ENCODE measurements at places on chromosomes 12 and 14.

DNA sequence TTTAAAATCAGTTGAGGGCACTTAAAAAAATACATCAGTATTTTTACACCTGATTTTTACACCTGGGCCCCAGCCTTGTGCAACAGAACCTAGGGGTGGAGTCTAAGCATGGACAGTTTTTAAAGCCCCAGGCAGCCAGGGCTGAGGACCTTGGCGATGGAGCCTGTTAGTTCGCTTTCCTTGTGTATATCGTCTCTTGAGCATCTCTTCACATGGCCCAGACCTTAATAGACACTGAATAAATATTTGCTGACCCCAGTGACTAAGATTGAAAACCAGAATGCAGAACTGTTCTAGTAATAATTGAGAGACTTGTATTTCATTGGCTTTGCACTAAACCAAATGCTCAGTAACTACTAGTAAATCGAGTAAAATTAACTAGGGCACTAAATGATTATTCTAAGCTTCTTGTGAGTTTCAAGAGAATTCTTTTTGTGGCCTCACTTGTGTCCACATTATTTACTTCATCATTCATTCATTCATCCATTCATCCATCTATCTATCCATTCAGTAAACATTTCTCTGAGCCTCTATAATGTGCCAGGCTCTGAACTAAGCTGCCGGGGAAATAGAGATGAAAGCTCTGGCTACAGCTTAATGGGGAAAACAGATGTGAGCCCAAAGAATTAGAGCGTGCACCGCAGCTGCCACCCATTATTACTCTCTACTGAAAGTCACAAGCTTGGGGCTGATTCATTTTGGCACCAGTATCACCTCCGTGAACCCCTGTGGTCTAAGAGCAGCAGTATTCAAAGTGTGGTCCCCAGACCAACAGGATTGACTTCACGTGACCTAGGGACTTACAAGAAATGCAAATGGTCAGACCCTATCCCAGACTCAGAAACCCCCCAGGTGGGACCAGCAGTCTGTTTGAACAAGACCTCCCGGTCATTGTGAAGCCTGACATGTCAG is 30.7 kb upstream of the BCL7A start:
- no peak for DNase-seq

GRCh38 chr14:92527721-92528120 is 14.1 kb downstream of the RIN3 start:
- no peak for DNase-seq

DNA sequence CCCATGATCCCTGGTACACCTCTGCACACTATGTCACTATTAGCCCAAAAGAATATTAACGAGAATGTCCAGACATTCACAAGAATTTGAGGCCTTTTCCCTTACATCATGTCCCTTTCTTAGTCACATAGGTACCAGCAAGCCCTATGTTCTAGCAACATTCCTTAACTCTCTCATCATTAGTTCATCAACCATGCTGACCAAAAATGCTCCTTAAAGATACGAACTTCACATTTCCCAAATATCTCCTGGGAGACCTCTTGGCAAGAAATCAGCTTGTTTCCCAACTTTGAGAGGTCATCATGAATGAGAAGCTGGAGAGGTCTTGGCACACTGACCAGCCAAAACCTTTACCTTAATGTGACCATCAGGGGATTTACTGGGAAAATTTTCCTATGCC is 4.6 kb downstream of the SALL2 start:
- DNase-seq = no peak

DNA sequence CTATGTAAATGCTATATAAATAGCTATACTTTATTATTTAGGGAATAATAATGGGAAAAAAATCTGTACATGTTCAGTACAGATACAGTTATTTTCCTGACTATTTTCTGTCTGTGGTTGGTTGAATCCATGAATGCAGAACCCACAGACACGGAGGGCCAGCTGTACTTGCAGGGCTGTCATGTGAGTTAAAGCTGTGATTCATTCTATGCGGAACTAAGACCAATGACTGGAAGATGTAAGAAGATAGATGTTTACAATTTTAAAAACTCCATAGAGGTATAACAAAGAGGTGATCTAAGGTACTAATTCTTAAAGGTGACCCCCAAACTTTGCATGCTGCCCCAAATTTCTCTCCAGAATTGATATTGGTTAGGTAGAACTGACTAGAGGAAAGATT is 14.6 kb downstream of the PCNX4 start:
- no peak for DNase-seq

- DNase-seq = no peak
Observed at GRCh38 chr12:106248846-106249371, 1.1 kb upstream of the CKAP4 start.

- DNase-seq = no peak
Observed at GRCh38 chr12:128698301-128698972, 125.3 kb downstream of the SLC15A4 start.

DNA sequence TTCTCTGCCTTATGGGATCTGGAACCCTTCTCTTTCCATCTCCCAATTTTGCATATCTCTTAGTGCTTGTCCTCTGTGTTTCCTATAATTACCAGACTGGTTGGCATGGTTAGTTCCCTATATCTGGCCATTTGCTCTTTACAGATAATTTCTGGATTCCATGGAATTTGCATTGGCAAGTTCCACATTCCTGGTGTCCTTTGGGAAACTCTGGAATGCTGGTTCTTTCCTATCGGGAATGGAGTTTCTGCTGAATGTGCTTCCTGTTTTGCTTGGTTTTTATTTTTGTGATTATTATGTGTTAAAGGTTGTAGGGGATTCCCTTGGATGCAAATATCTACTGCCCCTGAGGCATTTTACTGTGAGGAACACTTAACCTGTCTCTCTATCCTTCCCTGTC is 193.0 kb upstream of the BTG1 start:
- no peak for DNase-seq

DNA sequence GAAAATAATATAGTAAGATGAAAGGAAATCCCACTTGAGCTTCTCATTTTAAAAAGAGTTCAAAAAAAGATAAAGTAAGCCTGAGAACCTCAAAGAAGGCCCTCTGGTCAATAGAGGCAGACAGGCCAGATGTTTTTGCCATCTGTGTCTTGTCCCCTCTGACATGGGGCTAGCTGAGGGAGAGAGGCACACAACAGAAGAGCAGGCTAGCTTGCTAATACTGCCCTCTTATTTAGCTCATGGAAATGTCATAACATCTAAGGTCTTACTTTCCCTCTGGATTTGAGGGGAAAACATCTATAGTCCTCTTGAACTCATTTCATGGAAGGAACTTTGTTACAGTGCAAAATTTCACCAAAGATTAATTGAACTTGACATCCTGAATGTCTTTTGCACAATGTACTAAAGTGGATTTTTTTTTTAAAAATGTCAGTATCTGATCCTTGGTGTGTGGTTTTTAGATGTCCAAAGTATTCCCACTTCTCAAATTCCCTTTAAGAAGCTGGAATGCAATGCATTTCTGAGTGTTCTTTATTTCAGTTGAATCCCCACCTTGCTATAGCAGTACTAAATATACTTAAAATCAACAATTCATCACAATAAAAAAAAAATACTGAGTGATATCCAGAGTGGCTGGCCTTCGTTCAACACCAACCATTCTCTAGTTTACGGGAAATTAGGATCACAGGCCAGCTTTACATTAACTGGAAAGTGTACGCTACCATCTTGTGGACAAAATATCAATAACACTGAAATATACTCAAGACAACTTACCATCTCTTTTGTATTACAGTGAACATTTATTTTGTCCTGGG is 176.7 kb downstream of the PAH start:
- DNase-seq = no peak

- no peak for DNase-seq
Observed at GRCh38 chr12:109737126-109737525, 23.5 kb downstream of the FAM222A start.

- DNase-seq = no peak
Observed at GRCh38 chr14:81311141-81311540, 89.0 kb downstream of the STON2 start.

DNA sequence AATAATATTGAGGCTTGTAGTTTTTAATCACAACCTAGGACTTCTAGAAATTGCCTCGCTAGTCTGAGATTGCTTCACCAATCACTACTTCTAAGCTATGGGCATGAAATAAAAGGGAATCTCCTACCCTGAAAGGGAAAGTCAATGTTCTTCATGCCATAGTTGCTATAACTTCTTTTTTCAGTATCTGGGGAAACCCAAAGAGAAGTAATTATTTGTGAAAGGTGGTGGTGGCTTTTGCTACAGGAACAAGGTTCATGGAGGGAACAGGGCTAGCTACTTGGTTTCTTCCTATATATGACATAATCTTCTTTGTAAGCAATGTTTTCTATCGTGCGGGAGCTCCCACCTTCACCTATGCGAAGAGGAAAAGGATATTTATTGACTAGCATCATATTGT is 61.6 kb upstream of the DNM1L start:
- DNase-seq = no peak

- DNase-seq = no peak
Observed at GRCh38 chr12:131218026-131218922, 264.6 kb downstream of the ADGRD1 start.

GRCh38 chr12:54191550-54192022 is 2.8 kb upstream of the SMUG1 start:
- peak; percentile 65 for DNase-seq

DNA sequence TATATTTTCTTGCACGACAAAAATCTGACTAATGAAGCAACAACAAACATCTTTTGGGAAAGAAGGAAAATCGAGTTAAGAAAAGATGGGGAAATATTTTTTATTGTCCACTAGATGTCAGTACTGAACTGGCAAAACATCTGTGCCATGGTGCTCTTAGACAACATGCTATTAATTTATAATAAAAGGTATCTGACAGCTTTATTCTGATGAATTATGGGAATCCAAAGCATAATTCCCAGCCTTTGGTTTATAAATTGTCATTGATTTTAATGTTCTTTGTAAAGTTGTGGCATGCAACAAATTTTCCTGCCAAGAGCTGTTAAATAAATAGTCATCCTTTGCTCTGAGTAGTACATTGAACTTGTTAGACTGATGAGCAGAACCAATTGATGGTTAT is 231.2 kb downstream of the ETNK1 start:
- no peak for DNase-seq

GRCh38 chr14:48349689-48350088 is 674.3 kb upstream of the MDGA2 start:
- DNase-seq = no peak

GRCh38 chr12:11658791-11659190 is 9.3 kb downstream of the ETV6 start:
- DNase-seq = no peak

GRCh38 chr12:27723212-27723611 is 12.6 kb downstream of the MRPS35 start:
- no peak for DNase-seq

DNA sequence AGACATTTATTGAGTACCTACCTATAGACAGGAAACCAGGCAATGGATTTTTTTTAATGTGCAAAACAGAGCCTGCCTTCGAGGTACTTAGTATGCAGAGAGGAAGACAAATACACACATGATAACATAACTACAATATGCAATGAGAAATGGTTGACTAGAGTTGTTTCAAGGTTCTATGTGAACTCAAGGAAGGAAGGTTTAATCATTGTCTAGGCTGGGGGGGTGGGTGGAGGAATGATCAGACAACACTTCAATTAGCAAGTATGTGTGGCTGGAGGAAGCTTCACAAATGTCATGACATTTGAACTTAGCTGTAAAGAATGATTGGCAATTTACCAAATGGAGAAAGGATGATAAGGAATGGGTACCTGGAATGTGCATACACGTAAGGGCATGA is 985.3 kb downstream of the FLRT2 start:
- no peak for DNase-seq

Data from effector CD8-positive, alpha-beta T cell (primary cell).